ENCODE measurements at places on chromosomes 2 and 18.
A peak's percentile ranks its signal among the peaks of the same experiment; 100 is the strongest.

DNA sequence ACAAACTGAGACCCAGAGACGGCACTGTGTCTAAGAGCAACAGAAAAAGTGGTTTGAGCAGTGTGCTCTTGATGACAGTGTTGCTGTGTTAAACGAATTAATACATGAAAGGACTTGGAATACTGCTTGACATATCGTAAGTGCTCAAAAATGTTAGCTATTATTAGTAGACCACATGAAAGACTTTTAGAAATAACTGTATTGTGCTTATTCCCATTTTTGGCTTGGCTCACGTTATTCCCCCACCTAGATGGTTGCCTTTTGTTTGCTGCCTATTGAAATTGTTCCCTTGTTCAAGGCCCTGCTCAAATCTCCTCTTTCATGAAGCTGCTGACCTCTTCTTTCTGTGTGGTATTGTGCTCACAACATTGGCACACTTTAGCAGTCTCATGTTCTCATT lies 27.8 kb upstream of the C2orf74 start:
- DNase-seq = no peak

DNA sequence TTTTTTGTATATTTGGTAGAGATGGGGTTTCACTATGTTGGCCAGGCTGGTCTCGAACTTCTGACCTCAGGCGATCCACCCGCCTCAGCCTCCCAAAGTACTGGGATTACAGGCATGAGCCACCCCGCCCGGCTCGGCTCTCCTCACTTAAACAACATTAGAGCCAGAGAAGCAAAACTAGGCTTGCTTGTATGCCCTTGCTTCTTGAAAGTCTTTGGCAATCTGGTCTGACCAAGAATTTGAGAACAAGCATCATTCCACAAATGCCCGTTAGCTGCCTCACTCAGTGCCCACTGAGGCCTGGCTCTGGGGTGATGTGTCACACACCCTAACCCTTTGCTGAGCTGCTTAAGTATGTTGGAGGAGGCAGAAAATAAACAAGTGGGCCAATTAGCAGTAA lies 33.5 kb downstream of the SOWAHC start:
- DNase-seq = no peak

DNA sequence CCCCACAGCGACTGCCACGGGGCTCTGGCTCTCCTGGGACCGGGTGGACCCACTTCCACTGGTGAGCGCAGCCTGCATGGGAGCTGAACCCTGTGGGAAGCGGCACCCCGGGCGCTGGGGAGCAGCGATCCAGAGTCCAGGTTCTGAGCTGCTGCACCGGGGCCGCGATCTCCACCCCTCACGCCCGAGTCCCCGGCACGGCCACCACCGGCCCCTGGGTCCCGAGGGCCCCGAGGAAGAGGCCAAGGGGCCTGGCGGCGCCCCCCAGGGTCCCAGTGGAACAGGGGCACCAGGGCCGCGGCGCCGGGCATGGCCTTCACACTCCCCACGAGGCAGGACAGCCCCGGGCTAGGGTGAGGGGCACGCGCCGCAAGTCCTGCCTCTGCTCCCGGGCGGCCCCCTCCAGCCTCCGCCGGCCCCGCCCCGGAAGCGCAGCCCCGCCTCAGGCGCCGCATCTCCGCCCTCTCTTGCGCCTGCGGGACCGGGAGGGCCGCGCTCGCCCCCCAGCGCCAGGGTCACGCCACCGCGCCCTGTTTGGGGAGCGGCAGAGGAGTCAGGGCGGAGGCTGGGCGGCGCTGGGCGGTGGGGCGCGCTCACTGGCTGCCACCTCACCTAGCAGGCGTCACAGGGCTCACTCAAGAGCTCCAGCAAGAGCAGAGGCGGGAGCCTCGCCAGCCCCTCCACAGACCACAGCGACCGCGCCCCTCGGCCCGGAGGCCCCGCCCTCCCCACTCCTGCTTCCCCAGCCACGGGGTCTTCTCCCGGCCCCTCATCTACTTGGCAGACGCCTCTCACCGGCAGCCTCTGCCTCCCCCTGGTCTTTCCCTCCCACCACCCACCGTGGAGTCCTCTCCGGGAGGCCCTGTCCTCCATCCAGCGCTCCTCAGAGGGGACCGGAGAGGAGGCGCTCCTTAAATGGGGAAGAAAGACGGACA lies 26.8 kb downstream of the THAP4 start:
- DNase-seq = peak; percentile 90

DNA sequence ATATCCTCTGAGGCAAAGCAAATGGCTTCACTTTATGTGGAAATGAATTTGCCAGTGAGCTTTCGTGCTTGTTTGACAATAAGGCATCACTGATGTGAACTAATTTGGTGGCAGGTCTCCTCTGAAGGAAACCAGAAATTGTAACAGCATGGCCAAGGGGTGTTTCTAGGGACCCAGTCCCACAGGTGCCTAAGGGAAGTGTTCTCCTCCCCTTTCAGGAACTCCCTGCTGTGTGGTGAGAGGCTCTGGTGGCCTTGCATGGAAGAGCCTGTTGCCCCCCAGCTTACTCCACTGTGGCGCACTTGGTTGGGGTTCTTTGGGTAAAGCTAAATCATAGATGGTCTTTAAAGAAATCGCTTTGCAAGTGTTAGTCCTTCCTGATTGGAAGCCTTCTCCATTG lies 20.4 kb downstream of the RAB12 start:
- DNase-seq = no peak

DNA sequence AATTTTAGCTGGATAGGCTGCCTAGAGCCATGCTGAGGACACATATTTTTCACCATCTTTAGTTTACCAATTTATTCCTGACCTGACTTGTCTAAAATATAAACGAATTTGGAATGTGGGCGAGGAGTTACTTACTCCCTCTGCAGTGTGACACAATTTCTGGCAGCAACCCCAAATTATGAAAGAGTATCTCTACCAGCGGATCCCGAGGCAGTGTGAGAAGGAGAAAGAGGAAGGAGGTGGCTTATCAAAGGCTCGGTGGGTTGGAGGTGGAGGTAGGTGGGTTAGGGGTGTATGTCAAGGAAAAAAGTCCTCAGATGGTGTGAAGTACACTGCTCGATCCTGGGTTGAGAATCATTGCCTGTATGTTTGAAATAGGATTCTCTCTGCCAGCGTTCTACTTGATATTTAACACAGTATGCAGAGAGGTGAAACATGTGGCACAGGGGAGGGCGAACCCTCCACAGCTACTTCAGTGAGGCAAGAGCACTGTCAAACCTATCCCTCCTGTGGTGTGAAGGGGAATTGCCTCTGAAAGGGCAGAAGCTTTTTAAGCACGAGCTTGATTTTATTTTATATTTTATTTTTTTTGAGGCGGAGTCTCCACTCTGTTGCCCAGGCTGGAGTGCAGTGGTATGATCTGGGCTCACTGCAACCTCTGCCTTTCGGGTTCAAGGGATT lies 76.0 kb downstream of the RFTN2 start:
- DNase-seq = peak; percentile 15

DNA sequence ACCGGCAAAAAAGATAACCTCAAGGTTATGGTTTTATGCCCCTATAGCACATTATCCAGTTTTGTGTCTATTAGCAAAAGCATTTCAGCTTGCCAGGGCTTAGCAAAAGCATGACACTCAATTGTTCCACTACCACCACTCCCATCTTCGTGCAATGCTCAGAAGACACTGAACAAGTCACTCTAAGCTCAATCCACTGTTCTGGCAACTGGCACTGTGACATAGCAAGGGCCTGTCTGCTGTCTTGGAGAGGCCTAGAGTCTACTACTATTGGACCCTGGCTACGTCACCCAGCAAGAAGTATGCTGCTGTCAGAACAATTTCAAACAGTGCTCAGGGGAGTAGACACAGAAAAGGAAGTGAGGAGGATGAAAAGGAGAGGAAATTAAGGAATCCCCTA lies 103.5 kb upstream of the PPP1CB start:
- DNase-seq = no peak

GRCh38 chr18:79790996-79791972 lies 6.5 kb upstream of the KCNG2 start:
- DNase-seq = no peak

DNA sequence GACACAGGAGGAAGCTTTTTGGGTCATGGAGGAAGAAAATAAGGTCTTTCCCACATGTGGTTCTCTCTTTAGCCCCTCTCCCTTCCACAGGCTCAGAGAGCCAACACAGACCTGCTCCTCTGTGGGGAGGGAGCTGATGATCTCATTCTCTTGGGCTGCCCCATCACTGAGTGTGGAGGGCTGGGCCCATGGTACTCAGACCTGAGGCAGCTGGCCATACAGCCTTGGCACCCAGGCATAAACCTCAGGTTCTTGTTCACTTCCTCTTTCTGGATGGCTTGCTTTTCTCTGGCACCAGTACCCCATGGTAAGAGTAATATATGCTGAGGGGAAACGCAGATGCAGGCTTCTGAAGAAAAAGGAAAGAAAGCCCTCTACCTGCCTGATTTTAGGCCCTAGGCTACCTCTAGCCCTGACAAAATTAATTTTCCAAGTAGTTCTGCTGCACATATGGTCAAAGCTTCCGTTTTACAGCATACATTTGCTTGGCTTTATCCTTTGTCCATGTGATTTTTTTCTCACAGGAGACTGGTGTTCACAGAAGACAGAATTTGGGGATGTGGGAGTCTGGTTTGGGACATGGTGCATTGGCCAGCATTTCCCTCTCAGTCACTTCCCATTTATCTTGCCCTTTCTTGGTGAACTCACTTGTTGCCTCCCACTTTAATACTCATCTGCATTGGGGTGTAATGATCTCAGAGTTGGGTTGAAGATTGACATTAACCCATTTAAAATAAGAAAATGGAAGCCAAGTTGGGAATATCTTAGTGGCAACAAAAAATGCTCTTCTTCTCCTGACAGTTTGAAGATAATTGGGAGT lies 11.1 kb downstream of the DHRS9 start:
- no peak for DNase-seq

DNA sequence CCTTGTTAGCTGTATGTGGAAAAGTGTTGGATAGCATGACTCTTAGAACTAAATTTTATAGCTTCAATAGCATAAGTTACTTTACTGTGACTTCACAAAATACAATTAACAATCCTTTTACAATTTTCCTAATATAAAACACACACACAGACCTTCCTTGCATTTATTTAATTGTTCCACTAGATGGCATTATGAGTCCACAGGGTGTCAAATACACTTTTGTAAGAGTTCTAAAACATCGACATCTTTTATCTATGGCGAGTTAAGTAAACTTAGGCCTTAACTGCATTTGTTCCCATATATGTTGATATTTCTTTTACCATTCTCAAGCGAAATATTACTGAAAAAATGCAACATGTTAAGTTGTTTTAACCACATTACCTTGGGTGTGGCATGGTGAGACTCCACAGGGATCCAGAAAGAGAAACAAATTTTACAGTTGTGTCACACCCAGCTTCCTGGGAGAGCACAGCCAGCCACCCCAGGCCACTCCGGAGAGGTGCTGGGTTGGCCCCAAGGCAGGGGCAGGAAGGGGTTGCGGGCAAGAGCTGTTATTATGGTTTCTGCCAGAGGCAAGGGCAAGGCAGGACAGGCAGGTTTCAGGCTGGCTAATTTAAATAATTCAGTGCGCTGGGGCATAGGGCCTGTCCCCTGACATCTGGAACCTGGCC lies 312.4 kb upstream of the MC4R start:
- DNase-seq = no peak

DNA sequence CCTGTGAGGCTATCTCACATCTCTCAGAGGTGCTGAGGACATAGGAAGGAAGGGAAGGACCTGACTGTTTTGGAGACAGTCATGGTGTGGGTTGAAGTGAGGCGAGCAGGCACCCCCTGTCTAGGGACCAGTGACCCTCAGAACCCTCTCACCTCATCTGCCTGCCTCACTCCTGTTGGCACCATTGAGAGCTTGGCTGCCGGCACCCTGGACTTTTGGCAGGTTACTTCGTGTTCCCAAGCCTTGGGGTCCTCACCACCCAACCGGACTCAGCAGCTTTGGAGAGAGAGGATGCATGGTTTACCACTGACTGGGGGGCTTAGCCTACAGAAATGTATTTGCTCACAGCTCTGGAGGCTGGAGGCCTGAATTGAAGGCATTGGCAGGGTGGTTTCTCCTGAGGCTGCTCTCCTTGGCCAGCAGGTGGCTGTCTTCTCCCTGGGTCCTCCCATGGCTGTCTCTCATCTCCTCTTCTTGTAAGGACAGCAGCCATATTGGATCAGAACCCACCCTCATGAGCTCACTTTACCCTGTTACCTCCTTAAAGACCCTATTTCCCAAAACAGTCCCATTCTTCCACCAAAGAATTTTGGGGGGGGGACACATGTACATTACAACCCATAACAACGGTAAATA lies 142.0 kb downstream of the TSN start:
- DNase-seq = peak; percentile 47

DNA sequence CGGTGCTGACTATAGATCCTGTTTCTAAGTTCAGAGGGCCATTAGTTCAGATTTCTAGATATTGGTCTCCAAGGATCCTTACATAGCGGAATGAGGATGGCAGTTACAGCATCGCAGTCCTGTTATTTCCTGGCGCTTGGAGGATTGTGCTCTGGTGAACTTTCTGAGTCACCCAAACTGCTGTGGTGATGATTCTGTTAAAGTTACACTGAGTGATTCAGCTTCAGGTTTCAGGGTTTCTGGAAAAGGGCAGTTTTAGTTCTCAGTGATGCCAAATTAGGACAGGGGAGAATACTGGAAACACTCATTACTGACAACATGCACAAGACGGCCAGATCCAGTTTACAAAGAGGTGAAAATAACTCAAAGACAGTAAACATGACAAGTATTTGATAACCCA lies 52.1 kb upstream of the ANKRD62 start:
- no peak for DNase-seq

- DNase-seq = no peak
Observed at GRCh38 chr2:28578774-28579173, 82.9 kb downstream of the PLB1 start.

DNA sequence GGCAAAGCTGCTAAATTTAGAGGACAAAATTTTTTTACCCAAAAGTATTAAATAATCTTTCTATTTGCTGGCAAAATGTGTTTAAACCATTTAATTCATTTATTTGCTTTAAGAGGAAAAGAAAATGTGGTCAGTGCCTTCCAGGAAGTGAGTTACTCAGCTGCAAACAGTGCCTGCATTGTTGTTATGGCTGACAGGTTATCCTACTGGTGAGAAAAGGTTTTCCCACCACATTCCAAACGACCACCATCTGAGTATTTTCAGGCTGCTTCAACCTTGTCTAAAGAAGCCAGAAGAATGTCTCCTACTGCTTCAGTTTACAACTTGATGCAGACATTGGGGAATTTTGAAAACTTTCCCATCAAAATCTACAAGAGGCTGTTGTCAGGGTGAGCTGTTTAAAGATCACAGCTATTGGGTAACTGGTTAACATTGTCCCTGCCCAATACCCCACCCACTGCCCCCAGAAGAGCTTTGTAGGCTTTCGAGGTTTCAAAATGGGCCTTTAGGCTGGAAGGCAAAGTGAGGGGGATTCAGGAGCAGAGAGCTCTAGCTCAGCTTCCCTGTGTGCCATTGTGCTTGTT lies 461.3 kb upstream of the FANCL start:
- DNase-seq = no peak

GRCh38 chr2:208373460-208374089 lies 33.0 kb upstream of the PTH2R start:
- DNase-seq = peak; percentile 49

- DNase-seq = no peak
Observed at GRCh38 chr2:240269380-240269779, 128.9 kb upstream of the OTOS start.

GRCh38 chr2:177579486-177580036 lies 187.0 kb downstream of the AGPS start:
- no peak for DNase-seq

Data from endothelial cell (in vitro differentiated cells).